SJSA1 (cell line): ENCODE measurements at places on chromosomes 12 and 14. TPM values are rescaled to one million over a fixed set of nuclear protein-coding genes. Genes with fewer than 3 reads are reported as not detected.
A peak's percentile ranks its signal among the peaks of the same experiment; 100 is the strongest.

- DNase-seq: peak; percentile 20
Measured at GRCh38 chr12:62760779-62761178, 174.2 kb downstream of the PPM1H start.

- DNase-seq: peak; percentile 73
Measured at GRCh38 chr12:48817873-48818830, at the start of gene CACNB3. Gene CACNB3 (plus strand): TSS chr12:48818496. CDS start chr12:48818930, 434 bp downstream.

DNA sequence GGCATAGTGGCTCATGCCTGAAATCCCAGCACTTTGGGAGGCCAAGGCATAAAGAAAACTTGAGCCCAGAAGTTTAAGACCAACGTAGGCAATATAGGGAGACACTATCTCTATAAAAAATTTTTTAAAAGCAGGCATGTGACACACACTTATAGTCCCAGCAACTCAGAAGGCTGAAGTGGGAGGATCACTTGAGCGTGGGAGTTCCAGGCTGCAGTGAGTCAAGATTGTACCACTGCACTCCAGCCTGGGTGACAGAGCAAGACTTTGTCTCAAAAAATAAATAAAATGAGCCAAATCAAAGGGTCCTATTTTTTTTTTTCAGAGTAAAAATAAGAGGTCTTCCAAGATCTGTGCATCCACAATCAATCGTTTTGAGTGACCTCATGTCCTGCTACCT is 237.6 kb downstream of the SLC16A7 start:
- no peak for DNase-seq

DNA sequence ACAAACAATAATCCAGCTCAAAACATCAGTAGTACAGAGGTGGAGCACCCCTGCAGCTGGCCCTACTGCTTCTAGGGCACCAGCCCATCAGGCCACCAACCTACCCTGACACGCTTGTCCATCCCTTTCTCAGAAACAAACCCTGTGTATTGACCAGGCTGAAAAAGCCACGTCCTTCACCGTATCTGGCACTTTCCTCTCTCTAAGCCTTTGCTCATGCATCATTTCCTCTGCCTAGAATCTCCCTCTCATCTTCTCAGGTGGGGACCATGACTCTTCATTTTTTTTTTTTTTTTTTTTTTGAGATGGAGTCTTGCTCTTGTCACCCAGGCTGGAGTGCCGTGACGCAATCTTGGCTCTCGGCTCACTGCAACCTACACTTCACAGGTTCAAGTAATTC is 25.3 kb upstream of the FLVCR2 start:
- DNase-seq: no peak

DNA sequence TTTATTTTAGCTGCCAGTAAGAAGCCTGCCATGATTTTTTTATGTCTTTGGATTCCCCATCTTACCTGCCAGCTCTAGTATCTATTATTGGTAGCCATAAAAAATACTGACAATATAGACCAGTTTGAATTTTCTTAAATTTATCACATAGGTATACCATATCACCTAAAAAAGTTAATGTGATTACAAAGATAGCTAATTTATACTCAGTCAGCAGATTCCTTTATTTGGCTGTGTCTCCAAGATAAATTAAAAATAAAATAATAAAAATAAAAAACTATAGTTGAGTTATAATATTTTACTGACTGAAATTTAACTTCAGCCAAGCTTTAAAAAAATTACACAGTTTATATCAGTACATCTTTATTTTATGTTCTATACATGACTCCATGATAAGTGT is 128.3 kb downstream of the GPHN start:
- no peak for DNase-seq

Gene FOXG1
- not detected in 2 replicates for total RNA-seq

GRCh38 chr12:19183121-19183838 is 53.7 kb downstream of the PLEKHA5 start:
- DNase-seq: no peak

Gene TAS2R19
- total RNA-seq: 0.34 and 1.9 TPM in 2 replicates

DNA sequence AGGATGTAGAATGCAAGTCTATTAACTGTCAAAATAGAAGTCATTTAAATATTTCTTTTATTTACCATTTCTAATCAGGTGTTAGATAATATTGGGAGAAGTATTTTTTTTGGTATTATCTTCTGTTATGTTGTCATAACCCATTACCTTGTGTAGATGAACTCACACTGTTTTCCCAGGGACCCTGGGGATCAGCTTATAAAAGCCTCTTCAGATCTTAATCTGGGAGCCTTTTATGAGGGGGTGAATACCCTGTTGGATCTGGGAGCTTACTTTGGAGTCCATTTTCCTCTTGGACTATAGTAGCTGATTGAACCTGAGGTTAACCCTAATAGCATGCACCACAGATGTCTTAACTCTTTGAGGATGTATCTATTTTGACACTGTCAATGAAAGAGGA is 176.3 kb upstream of the ATP2B1 start:
- no peak for DNase-seq

GRCh38 chr14:69037790-69038454 is 58.8 kb upstream of the ACTN1 start:
- DNase-seq: no peak

GRCh38 chr12:132487311-132487741 is 2.6 kb upstream of the FBRSL1 start:
- no peak for DNase-seq

DNA sequence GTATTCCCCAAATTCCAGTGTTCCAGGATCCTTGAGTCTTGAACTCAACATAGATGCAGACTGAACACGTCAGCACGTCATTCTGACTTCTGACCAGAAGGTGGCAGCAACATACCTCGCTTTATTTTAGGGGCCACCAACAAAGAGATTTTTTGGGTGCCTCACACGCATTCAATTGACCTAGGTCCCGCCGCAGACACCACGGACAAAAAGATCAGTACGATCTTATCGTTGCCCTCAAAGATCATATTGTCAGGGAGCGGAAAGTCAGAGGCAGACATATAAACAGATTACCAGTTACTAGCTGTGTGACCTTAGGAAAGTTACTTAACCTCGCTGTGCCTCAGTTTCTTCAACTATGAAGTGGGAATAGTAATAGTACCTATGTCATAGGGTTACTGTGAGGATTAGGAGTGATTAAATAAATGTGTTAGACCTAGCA is 6.5 kb upstream of the PRPH start:
- DNase-seq: no peak

DNA sequence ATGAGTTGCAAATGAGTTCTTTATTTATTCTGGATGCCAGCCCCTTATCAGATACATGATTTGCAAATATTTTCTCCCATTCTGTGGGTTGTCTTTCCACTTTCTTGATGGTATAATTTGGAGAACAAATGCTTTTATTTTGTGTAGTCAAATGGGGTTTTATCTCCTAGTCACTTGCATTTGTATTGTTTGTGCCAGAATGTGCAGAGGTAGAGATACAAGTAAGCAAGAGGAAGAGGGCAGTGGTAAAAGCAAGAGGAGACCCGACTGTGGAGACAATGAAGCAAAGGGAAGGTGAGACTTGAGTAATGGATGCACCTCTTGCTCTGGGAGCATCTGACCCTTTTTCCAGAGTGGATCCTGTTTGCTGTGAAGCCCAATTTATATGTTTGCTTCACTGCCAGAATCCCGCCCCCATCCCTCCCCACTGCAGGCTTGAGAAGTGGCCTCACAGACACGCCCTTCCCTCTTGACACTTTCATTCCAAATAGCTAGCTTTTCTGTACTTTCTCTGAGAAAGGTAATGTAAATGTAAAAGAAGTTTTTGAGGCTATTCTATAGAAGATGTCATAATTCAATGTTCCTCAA is 786 bp upstream of the PFKM start:
- no peak for DNase-seq

DNA sequence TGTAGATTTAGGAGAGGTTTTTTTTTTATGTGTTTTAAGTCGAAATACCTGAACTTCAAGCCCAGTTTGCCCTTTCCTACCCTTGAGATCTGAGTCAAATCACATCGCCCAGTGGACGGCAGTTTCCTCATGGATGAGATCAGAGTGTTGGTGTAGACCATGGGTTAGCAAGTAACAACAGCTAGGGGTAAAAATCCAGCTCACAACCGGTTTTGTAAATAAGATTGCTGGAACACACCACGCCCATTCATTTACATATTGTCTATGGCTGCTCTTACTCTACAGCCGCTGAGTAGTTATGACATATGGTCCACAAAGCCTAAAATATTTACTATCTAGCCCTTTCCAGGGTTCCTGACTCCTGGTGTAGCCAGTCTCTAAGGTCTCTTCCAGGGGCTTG is 158.5 kb upstream of the PLEKHG7 start:
- no peak for DNase-seq

Gene PMEL
- 0.34 TPM in 1 of 2 replicates, not detected in the other for total RNA-seq

DNA sequence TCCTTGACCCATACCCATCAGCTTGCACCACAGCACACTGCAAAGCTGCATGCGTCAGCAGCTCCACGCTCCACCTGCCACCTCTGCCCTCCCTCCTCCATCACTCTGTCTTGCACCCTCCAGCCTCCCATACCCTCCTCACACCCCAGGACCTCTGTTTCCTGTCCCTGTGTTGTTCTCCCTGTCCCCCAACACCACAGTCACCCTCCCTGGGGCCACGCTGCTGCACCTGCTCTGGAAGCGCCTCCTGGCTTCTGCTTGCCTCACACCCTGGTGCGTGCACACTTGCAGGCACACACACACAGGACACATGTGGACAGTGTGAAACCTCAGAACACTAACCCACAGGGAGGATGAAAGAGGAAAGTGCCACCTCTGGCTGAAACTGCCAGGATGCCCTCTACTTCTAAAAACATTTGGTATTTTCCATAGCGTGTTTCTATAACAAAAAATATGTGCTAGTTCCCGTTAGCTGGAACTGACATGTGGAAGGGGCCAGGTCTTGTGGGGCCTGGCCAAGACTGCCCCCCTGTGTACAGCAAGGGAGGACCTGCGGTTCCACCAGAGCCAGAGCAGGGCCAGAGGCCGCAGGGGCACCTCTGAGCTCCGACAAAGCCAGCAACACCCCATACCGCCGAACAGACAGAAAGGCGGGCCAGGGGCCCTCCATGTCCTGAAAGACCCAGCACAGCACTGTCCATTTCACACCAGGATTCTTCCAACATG is 10.0 kb downstream of the BRF1 start:
- DNase-seq: no peak

- DNase-seq: no peak
Measured at GRCh38 chr14:75539162-75539560, 16.9 kb downstream of the BATF start.

DNA sequence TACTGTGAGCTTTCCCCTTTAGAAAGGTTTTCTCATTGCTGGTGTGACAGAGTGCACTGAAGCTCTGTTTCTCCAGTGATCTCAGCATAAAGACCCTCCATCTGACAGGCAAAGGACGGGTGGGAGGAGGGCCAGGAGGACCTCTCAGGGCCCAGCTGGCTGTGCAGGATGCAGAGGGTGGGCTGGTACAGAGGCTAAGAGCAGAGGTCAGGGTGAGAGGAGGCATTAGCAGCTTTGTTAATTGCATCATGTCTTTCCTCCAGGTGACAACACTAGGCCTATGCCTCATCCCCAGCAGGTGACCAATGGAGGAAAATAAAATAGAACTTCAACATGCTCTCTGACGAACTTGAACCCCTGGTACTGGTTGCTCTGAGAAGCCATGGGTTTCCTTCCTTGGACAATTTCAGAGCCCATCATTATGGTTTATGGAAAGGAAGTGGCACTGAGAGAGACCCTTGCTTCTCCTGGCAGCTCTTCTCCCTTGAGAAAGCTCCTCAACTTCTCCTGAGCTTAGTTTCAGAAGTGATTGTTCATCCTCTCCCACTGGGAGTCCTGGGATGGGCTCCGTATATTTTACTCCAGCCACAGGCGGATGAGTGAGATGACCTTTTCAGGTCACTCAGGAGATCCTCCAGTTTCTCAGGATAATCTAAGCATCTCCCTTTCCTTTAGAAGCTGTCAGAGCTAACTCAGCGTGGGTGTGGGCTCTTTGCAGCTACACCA is 45.8 kb upstream of the ATP23 start:
- DNase-seq: peak; percentile 74

- no peak for DNase-seq
Measured at GRCh38 chr14:68968721-68969120, 10.4 kb downstream of the ACTN1 start.

- DNase-seq: no peak
Measured at GRCh38 chr12:41409628-41410027, 221.5 kb downstream of the PDZRN4 start.

Gene DACT1
- total RNA-seq: 1.7 and 3.2 TPM in 2 replicates

- DNase-seq: no peak
Measured at GRCh38 chr12:68454892-68455291, 122.7 kb upstream of the MDM1 start.

Gene COL2A1
- total RNA-seq: not detected in 2 replicates

Gene PLEKHH1
- 0.97 TPM in 1 of 2 replicates, not detected in the other for total RNA-seq

DNA sequence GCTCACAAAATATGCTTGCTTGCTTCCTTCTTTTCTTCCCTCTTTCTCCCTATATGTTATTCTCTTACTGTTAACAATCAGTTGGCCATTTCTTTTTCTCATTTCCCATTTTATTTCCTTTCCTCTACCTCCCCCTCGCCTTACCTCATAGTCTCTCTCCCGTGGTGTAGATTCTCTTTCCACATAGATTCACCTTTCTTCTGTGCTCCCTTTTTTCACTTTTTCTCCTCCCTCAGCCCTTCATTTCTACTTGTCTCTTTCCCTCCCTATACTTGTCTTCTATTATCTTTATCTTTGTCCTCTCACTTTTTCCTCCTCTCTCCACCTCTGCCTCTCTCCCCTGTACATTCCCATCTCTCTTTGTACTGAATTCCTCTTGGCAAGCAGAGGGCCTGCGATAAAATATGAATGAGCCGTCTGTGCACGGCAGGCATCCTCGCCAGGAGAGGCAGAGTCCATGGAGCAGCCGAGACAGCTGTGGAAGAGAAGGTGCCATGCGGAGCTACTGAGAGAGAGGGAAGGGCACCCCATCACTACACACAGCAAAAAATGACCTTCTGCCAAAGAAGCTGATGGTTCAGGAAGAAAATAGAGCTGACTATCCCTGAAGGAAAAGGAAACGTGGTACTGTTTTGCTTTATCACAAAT is 12.1 kb downstream of the C14orf93 start:
- DNase-seq: no peak

DNA sequence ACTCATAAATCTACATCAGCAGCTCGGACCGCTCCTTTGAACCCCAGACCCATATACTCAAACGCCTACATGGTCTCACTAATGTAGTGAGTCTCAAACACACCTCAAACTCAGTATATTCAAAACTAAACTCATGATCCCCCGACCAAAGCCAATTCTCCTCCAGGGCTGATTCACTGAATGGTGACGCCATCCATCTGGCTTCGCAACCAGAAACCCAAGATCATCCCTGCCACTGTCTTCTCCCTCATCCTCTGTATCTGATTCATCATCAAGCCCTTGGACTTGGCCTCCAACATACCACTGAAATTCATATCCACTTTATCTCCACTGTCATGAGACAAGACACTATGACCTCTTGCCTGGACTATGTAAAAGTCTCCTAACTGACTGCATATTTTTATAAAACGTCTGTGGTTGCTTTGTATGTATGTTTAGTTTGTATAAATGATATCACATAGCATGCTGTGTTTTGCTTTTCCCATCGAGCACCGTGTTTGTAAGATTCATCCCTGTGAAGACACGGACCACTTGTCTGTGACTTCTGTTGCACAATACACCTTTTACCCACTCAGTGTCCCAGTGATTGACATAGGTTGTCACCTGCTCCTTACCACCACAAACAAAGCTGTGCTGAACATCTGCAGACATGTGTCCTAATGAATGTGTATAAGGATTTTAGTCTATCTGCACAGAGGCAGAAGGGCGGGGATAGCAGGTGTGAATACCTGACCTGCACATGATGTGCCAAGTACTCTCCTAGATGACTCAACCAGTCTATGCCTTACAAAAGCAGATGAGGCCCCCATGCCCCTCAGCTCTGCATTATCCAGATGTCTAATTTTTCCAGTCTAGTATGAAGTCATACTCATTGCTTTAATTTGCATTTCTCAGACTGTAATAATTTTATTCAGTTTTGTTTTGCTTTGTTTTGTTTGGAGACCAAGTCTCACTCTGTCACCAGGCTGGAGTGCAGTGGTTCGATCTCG is 76.9 kb downstream of the VWF start:
- no peak for DNase-seq

Gene LRFN5
- total RNA-seq: not detected in 2 replicates

Gene NOXRED1
- total RNA-seq: not detected in 2 replicates
